ENCODE measurements at places on chromosomes 6 and 20. TPM values are rescaled to one million over a fixed set of nuclear protein-coding genes. Genes with fewer than 3 reads are reported as not detected.

SIRPA gene
- total RNA-seq = 10.4 TPM

SNAI1 gene
- total RNA-seq = 2.0 TPM

APCDD1L gene
- total RNA-seq = 36.9 TPM

TP53TG5 gene
- 3.2 TPM for total RNA-seq

TMC2 gene
- total RNA-seq = not detected

F13A1 gene
- total RNA-seq = not detected

ELOVL2 gene
- not detected for total RNA-seq

TRIM15 gene
- not detected for total RNA-seq

KIF13A gene
- total RNA-seq = 18.3 TPM

CD93 gene
- not detected for total RNA-seq
